ENCODE measurements at places on chromosomes 6 and 20.
A peak's percentile ranks its signal among the peaks of the same experiment; 100 is the strongest.

DNA sequence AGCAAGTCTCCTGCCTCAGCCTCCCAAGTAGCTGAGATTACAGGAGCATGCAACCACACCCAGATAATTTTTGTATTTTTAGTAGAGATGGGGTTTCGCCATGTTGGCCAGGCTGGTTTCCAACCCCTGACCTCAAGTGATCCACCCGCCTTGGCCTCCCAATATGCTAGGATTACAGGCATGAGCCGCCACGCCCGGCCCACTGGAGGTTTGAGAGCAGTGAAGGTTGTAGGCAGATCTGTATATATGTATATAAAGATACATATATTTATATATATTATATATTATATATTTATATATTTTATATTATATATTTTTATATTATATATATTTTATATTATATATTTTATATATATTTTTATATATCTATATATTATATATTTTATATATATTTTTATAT, 38.2 kb upstream of the TTPAL start:
- DNase-seq: no peak

- DNase-seq: no peak
Observed at GRCh38 chr6:136717716-136717990, 74.6 kb downstream of the MAP3K5 start.

DNA sequence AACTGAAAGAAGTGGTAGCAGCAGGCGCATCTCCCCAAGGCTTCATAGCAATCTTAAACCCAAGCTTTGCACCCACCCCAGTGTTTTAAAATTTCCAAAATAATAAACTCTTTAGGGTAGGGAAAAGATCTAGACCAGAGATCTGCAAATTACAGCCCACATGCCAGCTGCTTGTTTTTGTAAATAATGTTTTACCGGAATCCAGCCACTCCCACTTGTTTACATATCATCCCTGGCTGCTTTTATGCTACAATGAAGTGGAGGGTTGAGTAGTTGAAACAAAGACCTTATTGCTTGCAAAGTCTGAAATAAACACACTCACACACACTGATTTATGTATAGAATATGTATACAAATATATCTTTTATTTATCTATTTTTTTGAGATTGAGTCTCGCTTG, 30.0 kb downstream of the SLX4IP start:
- DNase-seq: no peak

DNA sequence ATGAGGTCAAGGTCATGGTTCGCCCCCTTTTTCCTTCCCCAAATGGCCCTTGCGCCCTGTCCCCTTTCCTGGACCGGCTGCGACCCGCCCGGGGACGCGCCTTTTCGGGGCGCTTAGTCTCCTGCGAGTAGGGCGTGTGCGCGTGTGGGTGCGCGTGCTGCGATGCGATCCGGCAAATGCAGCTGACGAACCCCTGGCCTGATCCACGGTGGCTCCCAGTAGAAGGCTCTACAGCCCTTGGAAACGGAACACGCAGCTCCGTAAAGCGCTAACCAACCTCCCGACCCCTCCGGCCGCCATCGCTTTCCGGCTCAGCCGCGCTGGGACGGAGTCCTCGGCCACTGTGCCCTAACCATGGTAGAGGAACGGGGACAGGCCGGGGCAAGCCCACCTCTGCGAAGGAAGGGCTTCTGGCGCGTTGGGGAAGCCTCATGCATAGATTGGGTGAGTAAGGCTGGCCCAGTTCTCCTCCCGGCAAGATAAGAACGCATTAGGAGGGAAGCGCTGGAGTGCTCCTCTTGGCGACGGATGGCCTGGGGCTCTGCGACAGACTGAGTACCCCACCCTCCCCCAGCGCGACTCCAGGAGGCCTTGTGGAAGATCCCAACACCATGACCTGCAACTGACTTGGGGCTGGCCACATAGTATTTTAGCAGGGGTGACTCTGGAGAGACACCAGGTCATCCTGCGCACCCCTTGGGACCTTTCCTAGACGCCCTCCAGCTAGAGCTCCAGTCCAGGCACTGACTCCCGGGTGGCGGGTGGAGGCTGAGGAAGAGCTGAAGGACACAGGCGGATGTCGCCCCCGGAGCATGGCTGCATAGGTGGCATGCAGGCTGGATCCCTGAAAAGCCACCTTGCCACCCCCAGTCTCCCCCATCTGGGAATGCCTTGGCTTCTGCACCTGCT, 1.1 kb upstream of the SLC4A11 start:
- no peak for DNase-seq

DNA sequence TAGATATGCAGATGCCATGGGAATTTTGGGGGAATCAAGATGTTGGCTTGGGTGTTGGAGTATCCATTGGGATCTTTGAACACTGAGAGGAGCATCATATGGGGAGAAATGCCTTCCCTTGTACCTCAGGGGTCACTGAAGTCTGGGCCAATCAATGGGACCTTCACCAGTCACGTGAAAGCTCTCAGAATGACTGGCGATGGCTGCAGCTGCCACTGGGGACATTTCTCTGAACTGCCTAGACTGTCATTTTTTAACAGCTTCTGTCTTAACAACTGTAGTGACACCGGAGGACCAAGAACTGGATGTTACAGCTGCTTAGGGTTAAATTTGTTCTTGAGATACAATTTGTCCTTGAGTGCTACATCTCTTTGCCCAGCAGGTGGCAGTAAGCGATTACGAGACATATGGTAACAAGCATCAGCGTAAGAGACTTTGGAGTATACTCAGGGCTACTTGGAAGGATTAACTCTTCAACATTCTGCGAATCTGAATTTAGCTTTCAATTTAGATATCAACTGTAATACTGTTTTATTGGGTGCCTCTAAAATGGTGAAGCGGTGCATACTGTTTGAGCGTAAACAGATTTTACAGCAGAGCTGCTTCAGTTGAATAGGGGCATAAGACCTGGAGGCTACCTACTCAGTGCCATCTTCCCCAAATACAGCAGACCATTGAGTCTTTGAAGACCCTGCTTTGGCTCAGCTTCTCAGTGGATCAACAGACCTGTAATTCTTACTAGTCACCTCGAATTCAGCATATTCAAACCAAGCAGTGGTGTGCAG, 36.0 kb downstream of the CCN2 start:
- DNase-seq: peak; percentile 74

DNA sequence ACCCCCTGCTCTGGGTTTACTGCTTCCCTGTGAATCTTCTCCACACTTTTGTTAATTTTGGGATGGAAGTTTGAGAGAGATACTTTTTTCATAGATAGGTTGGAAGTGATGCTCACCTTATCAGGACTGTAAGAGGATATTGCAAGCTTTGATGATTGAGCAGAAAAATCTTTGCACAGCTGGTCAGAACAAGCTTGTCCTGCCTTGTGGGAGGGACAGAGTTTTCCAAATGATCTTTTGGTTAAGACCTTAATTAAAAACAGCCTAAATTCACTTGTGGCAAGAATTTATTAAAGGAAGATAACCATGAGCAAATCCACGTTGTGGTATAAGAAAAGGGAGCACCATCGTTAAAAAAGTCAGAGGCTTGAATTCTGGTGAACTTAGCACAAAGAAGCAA, 32.2 kb downstream of the E2F3 start:
- no peak for DNase-seq

- DNase-seq: no peak
Observed at GRCh38 chr20:43389211-43389610, 68.5 kb upstream of the SRSF6 start.

GRCh38 chr6:1002989-1003388, 308.9 kb upstream of the FOXQ1 start:
- DNase-seq: no peak

DNA sequence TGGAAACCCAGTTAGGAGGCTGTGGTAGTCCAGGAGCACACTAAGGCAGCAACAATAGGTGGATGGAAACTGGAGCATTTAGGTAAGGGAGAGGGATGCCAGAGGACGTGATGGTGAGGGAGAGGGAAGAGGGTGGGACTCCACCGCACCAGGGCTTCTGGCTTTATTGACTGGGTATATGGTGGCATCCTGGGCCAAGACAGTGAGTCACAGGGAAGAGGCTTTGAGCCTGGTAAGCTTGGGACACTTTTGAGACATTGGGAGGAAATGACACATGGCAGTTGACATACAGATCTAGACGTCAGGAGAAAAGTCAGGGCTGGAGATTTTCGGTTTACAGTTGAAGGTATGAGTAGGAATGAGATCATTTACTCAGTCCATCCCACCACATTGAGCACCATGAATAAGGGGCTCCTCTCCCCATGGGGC, 14.9 kb downstream of the NT5E start:
- peak; percentile 74 for DNase-seq

DNA sequence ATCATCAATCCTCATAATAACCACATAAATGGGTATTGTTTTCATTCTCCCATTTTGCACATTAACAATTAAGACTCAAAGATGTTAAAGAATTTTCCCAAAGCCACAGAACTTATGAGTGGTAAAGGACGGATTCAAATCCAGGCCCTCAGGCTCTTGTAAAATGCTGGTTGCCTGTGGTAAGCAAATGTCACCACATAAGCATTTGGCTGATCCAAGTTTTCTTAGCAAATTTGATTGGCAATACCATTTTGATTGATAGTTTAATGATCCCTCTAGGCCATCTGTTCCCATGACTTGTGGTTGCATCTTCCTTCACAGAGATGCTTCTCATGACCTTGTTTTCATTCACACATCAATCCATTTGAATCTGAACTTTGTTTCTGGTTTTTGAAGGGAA, 252.0 kb upstream of the RIN2 start:
- no peak for DNase-seq

DNA sequence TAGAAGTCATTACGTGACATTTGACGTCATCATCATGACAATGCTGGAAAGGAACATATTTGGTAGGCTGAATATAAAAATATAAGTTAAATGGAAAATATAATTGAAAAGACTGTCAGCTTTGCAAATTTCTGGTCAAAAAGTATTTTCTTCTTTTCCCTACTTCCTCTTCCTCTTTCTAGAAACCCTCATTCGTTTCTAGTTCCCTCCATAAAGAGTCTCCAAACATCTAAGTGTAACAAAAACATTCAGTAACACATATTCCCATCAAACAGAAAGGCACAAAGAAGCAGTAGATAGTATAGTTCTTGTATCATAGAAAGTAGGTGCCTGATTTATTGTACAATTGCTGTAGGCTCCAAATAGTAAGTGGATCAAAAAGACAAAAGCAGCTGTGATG, 150.8 kb upstream of the FAM83B start:
- peak; percentile 7 for DNase-seq

GRCh38 chr6:51844336-51844735, 243.1 kb downstream of the PKHD1 start:
- DNase-seq: no peak

GRCh38 chr6:115060581-115060980, 717.8 kb upstream of the HS3ST5 start:
- DNase-seq: no peak

GRCh38 chr20:15603506-15603905, 969.7 kb downstream of the KIF16B start:
- DNase-seq: no peak

- DNase-seq: peak; percentile 92
Observed at GRCh38 chr6:43951063-43951755, 176.0 kb downstream of the MRPL14 start.

- peak; percentile 80 for DNase-seq
Observed at GRCh38 chr6:106608080-106608668, 21.1 kb downstream of the RTN4IP1 start.

DNA sequence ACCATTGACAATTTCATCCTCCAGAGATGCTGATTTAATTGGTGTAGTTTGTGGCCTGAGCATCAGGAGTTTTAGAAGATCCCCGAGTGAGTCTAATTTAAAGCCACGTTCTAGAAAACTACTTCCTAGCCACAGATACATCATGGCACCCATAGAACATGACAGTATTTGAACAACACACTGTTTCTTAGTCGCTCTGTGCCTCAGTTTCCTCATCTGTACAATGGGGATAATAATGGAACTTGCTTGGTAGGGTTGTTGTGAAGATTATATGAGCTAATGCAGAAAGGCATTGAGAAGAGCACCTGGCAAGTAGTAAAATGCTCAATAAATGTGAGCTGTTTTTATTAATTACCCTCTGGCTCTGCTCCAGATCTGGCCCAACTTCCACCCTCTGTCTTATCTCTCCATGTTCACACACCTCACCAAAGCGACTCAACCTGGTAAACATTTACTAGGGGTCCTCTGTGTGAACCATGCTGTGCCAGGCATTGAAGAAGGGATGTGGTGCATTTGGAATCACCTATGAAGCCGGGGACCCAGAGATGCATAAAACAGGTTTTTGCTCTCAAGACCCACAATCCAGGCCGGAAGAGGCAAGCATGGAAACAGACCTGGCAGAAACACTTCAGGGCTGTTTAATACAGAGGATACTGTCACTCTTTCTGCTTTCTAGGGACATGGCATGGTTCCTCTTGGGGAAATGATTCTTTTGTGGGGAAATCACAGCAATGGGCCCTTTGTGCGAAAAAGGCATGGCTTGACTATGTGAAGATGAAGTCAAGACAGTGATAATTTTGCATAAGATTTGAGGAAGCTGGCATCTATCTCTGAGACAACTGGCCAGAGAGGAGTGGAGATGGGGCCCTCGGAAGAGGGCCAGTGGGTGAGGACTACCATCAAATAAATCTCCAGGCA, 16.2 kb upstream of the MRPS18A start:
- DNase-seq: no peak

DNA sequence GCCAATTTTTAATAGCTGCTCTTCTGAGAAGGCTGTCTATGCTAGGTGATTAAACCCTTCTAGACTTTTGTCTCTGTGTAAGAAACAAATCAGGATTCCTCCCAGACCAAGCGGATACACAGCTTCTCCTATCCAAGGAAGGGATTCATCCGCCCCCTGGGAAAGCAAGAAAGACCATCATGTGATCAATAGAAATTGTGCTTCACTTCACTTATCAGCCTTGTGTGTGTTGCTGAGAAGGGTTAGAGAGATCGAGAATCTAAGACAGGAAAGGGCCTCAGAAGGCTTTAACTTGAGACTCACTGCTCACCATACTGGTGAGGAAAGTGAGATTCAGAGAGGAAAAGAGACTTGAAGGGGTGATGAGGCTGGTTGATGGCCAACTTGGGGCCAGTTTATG, 1.5 kb downstream of the ABCC10 start:
- DNase-seq: no peak

- DNase-seq: no peak
Observed at GRCh38 chr20:44810061-44810390, 320 bp downstream of the RIMS4 start.

DNA sequence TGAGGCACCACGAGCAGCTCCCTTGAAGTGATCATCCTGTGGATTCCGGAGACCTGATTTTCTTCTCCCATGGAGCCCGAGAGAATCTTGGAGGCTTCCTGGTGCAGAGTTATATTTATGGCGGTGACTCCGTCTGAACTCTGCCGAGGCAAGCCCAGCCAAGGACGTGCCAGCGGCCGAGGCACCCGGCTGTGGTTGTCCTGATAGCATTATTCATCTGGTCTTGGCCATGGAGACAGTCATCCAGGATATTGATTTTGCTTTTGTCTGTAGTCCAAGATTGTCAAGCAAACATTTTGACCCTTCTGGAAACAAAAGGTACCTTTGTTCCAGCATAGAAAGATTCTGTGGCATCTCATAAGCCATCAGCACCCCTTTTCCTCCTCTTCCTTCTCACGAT, 163.3 kb downstream of the SCML4 start:
- DNase-seq: no peak
